Stimulated activated CD8-positive, alpha-beta memory T cell treated with anti-CD3 and anti-CD28 coated beads, Interleukin-4, amount 100 ng/mL, for 48 hours (primary cell): ENCODE measurements at places on chromosomes 6 and 20.

- no peak for DNase-seq
These were observed 32.2 kb upstream of the ADGRF5 start for GRCh38 chr6:46953921-46954320.

DNA sequence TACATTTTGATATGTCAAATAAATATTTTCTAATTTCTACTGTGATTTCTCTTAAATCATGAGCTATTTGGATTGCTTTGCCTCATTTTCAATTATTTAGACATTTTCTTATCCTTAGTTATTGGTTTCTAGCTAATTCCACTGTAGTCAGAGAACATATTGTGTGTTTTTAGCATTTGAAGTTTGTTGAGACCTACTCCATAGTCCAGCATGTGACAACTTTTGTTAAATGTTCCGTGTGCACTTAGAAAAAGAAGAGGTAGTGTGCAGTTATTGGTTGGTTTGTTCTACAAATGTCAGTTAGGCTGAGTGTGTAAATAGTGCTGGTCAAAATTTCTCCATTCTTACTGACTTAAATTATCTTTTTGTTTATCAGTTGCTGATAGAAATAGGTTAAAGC lies 138.8 kb downstream of the BCAS1 start:
- no peak for DNase-seq

GRCh38 chr20:36825385-36826104 lies 50.4 kb upstream of the TLDC2 start:
- DNase-seq = no peak

- no peak for DNase-seq
These were observed 11.0 kb downstream of the ROS1 start for GRCh38 chr6:117414770-117415169.

GRCh38 chr20:60137657-60138245 lies 179.5 kb downstream of the CDH26 start:
- peak; percentile 60 for DNase-seq

DNA sequence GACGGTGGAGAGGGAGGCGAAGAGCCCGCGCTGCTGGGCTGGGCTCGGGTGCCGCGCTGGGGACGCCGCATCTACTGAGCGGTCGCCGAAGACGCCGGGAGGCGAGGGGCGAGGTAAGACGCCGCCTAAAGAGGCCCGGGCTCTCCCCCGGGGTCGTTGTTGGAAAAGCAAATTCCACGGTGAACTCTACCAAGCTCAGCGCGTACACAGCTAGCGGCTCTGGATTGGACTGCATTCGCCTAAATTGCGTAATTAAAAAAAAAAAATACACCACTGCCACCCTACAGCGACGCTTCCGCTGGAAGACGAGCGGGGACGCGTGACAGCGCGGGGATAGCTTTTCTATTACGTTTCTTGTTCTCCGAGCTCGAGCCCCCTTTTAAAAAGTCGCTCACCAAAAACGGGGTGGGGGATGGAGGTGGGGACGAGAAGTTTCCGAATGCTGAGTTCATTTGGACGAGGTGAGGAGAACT lies 92.0 kb upstream of the PRDM1 start:
- DNase-seq = peak; percentile 62

GRCh38 chr20:51961964-51962761 lies 159.8 kb upstream of the SALL4 start:
- no peak for DNase-seq
